Stimulated activated CD4-positive, alpha-beta T cell treated with anti-CD3 and anti-CD28 coated beads, Interleukin-2, amount 100 ng/mL, for 24 hours (primary cell): ENCODE measurements at places on chromosomes 6 and 20.

GRCh38 chr6:117464700-117465099 lies 17.8 kb upstream of the DCBLD1 start:
- DNase-seq = no peak

DNA sequence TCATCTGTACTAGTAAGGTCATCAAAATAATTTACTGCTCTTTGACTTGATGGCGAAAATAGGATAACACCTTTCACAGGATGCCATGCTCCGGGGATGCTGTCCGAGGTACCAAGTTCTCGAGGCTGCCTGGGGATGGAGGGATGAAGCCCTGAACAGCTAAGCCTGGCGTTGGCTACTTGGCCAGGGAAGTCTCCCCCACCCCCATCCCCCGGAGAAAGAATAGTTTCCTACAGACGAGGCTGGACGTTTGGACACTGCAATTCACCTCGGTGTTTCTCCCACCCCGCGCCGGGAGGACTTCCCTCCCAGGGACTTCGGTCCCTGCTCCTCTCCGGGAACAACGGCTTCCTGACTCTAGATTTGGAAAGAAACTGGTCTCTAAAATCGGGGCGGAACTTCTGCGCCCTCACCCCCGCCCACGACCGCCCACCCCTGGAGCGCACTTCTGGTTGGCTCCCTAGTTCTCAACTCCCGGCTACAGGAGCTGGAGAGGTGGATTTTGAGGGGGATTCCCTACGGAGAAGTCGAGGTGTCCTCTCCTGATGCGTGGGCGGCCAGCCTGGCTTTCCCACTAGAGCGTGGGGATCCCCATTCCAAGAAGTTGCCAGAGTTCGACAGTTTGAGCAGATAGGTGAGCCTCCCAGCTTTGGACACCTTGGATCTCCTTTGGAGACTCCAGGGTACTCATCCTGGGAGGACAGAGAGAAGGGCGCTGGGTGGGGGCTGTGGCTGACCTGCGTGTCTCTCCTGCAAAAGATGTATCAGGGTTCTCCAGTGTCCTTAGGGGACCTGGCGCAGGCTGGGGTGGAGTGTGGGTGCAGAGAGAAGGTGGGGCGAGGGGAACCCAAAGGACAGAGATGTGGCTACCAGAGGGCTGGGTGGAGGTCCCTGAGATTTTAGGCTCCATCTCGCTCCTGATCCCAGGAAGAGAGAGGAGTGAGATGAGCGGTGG lies 1.1 kb downstream of the PCSK2 start:
- DNase-seq = no peak

- DNase-seq = no peak
These were observed 1131.3 kb upstream of the MAP3K7 start for GRCh38 chr6:91718198-91718597.

GRCh38 chr6:40997234-40997957 lies 41.6 kb downstream of the UNC5CL start:
- no peak for DNase-seq

GRCh38 chr20:58982406-58983114 lies 1.5 kb downstream of the NELFCD start:
- DNase-seq = no peak
